Lower lobe of right lung (tissue), 2 donors: ENCODE measurements at places on chromosomes 7 and 10. TPM values are rescaled to one million over a fixed set of nuclear protein-coding genes. Genes with fewer than 3 reads are reported as not detected.

Gene ZNF365
- 1.2 TPM for total RNA-seq

DNA sequence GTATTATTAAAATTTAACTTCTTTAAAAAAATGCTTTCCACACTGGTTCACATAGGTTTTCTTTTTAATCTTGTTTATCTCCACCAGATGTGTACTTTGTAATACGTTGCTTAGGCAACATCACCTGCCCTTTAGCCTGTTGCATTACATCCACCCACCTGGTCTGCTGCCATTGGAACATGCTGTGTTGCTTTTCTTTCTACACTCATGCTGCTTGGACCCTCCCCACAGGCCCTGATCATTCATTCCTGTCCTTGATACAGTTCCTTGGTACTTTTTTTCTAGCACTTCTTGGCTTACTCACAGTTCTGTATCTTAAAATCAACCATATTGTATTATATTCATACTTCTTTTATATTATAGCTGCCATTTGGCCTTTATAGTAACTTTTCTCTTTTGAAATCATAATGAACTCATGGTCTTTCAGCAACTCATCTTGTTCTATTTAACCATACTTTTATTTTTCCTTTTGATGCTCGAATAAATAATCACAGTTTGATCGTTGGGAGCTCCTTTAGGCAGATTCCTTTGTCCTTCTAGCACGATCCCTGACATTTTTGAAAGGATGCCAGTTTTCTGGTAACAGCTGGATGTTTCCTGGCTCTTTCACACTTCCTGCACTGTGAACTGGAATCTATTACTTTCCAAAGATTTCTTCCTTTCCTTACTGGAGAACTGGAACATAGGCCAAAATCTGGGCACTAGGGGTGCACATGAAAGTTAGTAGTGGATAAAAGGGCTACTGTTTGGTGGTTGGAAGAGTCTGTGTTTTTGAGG lies 125.1 kb downstream of the CDK14 start:
- peaks cover 15% of the 10 kb centered on the region for H3K4me1 ChIP-seq
- no peak overlapping the region for H3K27ac ChIP-seq
- H3K4me3 ChIP-seq = no peak overlapping the region
- H3K27me3 ChIP-seq = no peaks in the 10 kb centered on the region
- DNase-seq = no peak

DNA sequence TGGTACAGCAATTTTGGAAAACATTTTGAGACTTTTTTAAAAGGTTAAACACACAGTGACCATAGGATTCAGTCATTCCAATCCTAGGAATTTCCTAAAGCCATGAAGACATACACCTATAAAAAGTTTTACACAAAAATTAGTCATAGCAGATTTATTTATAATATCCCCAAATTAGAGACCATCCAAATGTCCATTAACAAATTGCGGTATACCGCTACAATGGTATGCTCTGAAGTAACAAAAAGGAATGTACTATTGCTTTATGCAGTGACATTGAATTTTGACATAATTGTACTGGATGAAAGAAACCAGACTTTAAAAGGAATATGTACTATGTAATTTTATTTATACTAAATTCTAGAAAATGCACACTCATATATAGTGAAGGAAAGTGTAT lies 362.8 kb downstream of the HGF start:
- no peaks in the 10 kb centered on the region for H3K36me3 ChIP-seq
- no peak overlapping the region for H3K4me3 ChIP-seq
- H3K27ac ChIP-seq = no peak overlapping the region

DNA sequence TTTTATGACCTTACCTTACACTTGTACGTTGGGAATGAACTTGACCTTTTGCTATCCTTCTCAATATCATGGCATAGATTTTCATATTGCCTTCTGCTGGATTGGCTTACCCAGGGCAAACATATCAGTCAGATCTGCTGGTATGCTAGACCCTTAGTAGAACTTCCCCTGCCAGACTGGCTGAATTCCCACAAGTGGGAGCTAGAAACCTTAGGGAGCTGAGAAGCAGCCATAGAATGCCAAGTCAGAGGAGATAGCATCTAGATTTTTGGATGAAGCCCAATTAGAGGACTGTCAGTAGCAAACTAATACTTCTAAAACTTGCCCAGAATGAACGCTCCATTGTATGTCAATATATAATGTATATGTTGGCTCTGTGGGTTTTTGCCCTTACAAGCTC lies 385.0 kb downstream of the NXPH1 start:
- no peaks in the 10 kb centered on the region for H3K4me1 ChIP-seq
- no peaks in the 10 kb centered on the region for H3K27me3 ChIP-seq
- H3K4me3 ChIP-seq = no peak overlapping the region

DNA sequence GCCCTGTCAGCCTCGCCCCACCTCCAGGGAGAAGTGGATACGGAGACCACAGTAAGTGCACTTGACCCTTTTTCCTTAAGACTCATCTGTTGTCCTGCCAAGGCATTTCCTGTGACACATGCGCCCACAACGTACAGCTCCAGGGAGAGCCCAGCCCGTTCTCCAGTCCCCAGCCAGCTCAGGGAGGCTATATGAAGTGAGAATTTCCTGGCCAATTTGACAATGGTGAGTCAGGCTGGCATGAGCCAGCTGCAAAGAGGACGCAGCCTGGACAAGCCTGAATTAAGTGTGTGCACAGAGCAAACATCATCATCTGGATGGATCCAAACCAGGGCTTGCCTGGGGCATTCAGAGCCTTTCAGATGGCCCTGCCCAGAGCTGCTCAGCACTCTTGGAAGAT lies 244.8 kb downstream of the KCNMA1 start:
- H3K4me3 ChIP-seq = no peak overlapping the region
- no peaks in the 10 kb centered on the region for H3K36me3 ChIP-seq
- H3K27ac ChIP-seq = no peak overlapping the region
- peak; percentile 53 for DNase-seq
- H3K4me1 ChIP-seq = peaks cover 15% of the 10 kb centered on the region

GRCh38 chr10:58044072-58044471 lies 223.6 kb downstream of the IPMK start:
- no peaks in the 10 kb centered on the region for H3K27me3 ChIP-seq
- H3K4me3 ChIP-seq = no peak overlapping the region
- no peak overlapping the region for H3K27ac ChIP-seq
- H3K4me1 ChIP-seq = no peaks in the 10 kb centered on the region
- DNase-seq = no peak
- no peaks in the 10 kb centered on the region for H3K36me3 ChIP-seq

Gene TRPV6
- 0.21 TPM for total RNA-seq

Gene OR6V1
- total RNA-seq = not detected

DNA sequence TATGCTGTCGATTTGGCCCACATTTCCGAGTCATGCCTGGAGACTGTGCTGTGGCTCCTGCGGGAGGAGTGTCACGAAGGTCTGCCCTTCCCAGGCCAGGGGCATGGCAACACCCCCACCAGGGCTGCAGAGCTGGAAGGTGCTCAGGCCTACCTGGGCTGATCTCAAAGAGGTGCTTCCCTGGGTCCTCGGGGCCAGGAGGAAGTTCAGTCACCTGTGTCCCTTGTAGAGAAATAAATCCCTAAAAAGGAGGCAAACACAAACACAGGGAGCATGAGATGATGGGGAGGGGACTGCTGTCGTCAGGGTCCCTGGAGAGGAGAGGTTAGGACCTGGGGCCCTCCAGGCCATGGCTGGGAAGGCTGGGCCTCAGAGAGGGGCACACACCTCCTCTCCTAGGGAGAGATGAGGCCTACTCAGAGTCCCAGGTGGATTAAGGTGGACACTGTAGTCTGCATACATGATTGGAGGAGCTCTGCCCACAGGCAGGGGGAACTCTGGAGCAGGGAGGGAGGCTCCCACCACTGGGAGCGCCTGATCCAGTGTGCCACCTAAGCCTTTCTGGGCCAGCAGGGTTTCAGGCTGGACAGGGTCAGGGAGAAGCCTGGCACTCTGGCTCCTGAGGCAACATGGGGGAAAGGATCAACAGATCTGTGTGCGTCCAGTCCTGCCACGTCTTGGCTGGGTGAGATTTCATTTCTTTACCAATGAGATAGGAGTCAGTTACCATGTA lies 49.4 kb downstream of the ARHGAP22 start:
- no peaks in the 10 kb centered on the region for H3K4me1 ChIP-seq
- no peak overlapping the region for H3K4me3 ChIP-seq
- no peaks in the 10 kb centered on the region for H3K27me3 ChIP-seq

DNA sequence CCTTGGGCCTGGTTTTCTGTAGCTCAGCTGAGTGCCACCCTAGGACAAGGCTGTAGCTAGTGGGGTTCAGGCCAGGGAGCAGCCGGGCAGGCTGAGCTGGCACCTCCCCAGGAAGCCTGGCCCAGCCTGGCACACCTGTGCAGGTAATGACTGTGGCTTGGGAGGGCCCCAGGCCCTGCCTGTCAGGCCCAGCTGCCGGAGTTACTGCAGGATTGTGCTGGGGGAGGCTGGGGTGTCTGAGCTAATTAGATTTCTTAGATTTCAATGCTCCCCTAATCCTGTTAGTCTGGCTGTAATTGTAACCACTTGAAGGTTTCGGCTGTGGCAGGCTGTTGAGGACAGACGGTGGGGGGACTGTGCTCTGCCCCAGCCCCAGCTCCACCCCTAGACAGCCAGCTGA lies 6.0 kb downstream of the ZMIZ1 start:
- DNase-seq = peak; percentile 61
- peaks cover 85% of the 10 kb centered on the region for H3K4me1 ChIP-seq
- H3K4me3 ChIP-seq = no peak overlapping the region
- H3K27ac ChIP-seq = peak overlapping the region; percentile 51
- H3K27me3 ChIP-seq = no peaks in the 10 kb centered on the region

DNA sequence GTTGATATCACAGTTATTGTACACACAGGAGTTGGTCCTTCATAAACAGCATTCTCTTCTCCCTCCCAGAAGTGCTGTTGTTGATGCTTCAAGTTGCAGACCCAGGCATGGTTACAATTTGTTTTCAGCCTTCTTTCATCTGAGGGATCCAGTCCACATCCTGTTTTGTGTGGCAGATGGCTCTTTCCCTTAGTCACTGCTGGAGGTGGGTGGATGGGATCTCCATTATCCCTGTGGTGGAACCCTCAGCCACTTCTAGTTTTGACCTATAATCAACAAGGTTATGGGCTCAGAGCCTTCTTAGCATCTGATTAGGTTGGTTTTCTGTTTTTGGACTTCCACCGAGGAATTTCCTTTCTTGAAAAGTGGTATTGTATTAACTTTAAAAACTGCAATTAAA lies 214.2 kb downstream of the SH2D4B start:
- no peaks in the 10 kb centered on the region for H3K36me3 ChIP-seq
- DNase-seq = no peak
- no peak overlapping the region for H3K4me3 ChIP-seq
- H3K4me1 ChIP-seq = no peaks in the 10 kb centered on the region

- H3K4me1 ChIP-seq = peaks cover 6% of the 10 kb centered on the region
- H3K36me3 ChIP-seq = no peaks in the 10 kb centered on the region
- no peaks in the 10 kb centered on the region for H3K27me3 ChIP-seq
- no peak overlapping the region for H3K27ac ChIP-seq
- DNase-seq = no peak
- no peak overlapping the region for H3K4me3 ChIP-seq
Measured at GRCh38 chr7:123863461-123863860, 18.5 kb downstream of the HYAL4 start.

DNA sequence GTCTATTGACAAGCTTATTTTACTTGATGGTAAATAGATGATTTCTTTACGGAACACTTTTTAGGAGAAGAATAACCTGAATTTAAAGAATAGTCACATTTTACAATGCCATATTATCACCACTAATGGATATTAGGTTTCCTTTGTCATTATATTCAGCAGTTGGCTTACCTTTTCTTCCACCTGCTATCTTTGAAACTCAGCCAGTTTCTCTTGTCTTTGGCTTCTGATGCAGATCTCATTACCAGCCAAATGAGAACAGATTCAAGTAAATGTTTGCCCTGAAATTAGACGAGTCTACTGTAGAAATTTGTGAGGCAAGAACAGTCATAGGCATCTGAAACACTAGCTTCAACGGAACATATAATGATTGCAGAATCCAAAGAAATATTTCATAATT lies 85.5 kb upstream of the OIT3 start:
- no peaks in the 10 kb centered on the region for H3K36me3 ChIP-seq
- H3K4me1 ChIP-seq = peaks cover 7% of the 10 kb centered on the region
- no peaks in the 10 kb centered on the region for H3K27me3 ChIP-seq

GRCh38 chr7:103813970-103814369 lies 175.5 kb downstream of the RELN start:
- H3K4me3 ChIP-seq = no peak overlapping the region
- no peak overlapping the region for H3K27ac ChIP-seq
- H3K27me3 ChIP-seq = no peaks in the 10 kb centered on the region
- no peaks in the 10 kb centered on the region for H3K4me1 ChIP-seq
- no peaks in the 10 kb centered on the region for H3K36me3 ChIP-seq

GRCh38 chr7:73827567-73828106 lies 3.2 kb upstream of the CLDN4 start:
- peaks cover 39% of the 10 kb centered on the region for H3K4me1 ChIP-seq
- H3K36me3 ChIP-seq = no peaks in the 10 kb centered on the region
- peak overlapping the region; percentile 88 for H3K27ac ChIP-seq
- H3K4me3 ChIP-seq = no peak overlapping the region

Gene IFIT3
- 117 TPM for total RNA-seq

GRCh38 chr7:151429560-151430331 lies 10.2 kb downstream of the CRYGN start:
- no peaks in the 10 kb centered on the region for H3K27me3 ChIP-seq
- peaks cover 42% of the 10 kb centered on the region for H3K4me1 ChIP-seq

Gene TBXAS1
- 92.6 TPM for total RNA-seq

- no peak overlapping the region for H3K4me3 ChIP-seq
- no peaks in the 10 kb centered on the region for H3K27me3 ChIP-seq
- H3K4me1 ChIP-seq = peaks cover 98% of the 10 kb centered on the region
- H3K27ac ChIP-seq = peak overlapping the region; percentile 84
- peak; percentile 87 for DNase-seq
Measured at GRCh38 chr10:124701435-124701834, 42.7 kb downstream of the FAM53B start.

DNA sequence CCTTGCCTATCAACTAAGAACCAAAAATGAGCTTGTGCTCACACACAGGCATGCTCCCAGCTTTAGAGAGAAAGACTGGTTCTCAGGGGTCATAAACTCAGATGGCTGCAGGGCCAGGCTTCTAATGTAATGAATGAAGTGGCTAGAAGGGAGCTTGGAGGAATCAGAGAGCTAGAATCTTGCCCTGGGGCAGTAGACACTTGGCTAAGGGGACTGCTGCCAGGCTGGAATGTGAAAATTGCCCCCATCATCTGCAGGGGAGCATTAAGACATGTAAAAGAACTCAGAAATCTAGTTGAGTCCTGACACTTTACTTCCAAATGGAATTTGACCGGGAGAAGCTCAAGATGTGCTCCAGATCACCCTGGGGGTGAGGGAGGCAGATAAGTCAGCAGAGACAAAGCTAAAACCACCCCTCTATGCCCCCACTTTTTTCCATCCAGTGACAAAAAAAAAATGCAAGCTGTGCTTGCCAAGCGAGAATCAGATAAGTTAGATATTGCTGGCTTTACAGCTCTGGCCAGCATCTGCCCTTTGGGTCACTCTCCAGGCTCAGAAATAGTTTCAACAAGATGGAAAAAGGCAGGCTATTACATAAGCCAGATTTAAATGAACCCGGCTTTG lies 2.3 kb upstream of the SLC16A9 start:
- H3K27me3 ChIP-seq = peaks cover 28% of the 10 kb centered on the region
- no peak for DNase-seq
- H3K4me3 ChIP-seq = no peak overlapping the region
